ENCODE measurements at places on chromosomes 13 and 19.

GRCh38 chr19:3821156-3821555, 35.0 kb upstream of the MATK start:
- DNase-seq, result no peak

DNA sequence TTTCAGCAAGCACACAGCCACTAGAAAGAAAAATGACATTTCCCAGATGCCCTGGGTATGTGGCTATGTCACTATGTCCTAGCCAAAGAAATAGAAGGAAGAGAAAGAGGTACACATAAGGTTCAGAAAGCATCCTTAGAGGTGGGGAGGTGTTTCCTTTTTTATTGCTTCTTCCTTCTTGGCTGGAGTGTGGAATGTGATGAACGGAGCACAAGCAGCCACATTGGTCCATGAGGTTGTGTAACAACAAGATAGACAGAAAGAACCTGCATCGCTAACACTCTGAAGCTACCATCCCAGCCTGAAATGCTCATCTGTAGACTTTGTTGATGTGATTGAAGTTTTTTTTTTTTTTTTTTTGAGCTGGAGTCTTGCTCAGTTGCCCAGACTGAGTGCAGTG, 6.7 kb downstream of the SLC25A23 start:
- DNase-seq, result no peak

DNA sequence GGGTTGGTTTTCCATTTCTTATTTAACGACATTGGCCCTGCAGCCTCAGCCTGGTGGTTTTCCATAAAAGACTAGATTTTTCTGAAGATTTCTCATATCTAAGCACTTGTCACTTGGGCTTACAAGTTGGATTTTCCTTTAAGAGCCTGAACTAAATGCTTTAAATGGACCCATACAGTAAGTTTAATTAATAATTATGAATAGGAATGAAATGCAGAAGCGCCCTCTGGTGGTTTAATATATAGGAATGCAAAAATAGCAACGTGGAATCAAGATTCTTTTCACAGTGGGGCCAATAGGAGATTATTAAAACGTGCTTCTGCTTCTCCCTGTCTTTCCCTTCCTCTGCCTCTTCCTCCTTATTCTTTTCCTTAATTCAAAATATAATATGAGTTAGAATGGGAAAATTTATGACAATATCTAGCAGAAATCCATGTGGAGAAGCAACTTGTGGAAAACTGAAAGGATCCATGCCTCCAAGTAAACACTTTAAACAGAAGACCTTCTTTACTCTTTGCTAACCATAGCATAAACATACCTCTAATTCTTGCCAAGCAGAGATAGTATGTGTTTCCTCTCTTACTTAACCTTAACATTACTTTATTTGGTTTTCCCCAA, 324.0 kb downstream of the GPC5 start:
- DNase-seq, result no peak

DNA sequence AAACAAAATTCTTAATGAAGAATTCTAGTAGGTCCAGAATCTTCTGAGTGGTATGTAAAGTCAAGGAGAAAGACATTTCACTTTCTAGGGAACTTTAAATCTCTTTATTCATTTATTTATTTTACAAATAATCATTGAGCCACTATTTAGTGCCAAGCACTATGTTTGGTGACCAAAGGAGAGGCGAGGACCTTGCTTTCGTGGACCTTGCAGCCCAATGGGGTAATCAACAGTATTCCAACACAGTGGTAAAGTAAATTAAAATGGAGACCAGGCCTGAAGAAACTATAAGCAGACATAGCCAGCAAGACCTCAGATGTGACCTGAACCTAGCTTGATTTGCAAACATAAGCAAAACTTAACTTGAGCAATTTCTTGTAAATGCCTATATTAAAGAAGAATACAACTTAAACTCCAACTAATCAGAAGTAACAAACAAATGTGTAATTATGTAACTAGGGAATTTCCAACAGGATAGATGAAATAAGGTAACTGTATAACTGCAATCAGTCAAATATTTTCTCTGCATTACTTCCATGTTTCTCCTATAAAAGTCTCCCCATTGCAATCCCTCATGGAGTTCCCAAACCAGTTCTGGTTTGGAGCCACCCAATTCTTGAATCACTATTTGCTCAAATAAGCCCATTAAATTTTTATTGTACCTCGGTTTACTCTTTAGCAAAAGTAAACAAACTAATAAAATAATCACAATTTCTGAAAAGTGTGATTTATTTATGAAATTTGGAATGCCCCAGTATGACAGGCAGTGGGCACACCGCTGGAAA, 67.6 kb downstream of the MBNL2 start:
- no peak for DNase-seq

DNA sequence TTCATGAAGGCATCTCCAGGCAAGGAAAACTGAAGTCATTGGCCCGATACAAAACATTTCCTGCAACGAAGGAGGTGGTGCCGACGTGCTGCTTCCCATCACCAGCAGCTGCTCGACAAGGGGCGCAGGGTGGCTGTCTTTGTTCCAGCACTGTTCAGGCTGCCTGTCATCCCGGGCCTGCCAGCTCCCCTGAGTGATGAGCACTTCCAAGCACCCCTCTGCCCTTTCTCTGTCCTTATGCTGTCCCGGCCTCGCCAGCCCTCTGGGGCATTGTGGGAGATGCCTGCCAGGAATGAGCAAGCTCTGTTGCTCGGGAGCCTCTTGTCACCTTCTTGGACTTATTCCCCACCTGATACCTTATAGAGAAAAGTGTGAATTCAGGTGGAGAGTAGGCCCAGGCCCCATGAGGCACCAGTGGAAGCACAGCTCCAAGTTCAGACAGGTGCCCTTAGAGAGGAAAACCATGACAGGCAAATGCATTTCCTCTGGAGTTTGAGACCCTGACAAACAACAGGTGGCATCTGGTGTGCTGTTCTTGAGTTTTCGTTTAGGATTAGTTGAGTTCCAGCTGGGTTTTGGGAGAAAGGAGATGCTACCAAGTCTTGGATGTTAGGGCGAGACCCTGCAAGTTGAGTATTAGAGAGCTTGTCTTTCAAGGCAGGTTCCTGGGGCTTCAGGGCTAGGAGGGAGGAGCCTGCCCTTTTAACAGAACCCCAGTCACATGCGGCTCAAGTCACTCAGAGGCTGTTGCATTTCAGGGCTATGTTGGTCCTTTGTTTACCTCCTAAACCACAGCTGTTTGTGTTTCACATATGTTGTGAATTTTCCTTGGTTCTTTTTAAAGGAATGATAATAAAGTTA, 21.4 kb downstream of the BBC3 start:
- no peak for DNase-seq

GRCh38 chr19:18429717-18430416, 8.1 kb downstream of the ISYNA1 start:
- no peak for DNase-seq

DNA sequence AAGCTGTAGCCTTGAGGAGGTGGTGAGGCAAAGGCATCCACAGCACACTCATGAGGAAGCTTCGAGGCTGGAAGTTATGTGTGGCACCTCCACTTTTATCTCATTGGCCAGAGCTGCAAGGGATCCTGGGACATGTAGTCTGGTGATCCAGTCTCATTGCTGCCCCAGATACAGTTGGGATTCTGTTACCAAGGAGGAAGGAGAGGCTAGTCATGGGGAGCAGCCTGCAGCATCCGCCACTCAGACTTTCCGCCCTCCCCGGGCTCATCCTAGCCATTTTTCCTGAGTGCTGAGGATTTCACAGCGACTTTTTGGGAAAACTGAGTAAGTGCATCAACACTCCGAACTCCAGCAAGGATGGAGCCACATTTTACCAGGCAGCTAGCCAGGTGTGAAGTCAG, 74.4 kb downstream of the DPF1 start:
- DNase-seq, result no peak

DNA sequence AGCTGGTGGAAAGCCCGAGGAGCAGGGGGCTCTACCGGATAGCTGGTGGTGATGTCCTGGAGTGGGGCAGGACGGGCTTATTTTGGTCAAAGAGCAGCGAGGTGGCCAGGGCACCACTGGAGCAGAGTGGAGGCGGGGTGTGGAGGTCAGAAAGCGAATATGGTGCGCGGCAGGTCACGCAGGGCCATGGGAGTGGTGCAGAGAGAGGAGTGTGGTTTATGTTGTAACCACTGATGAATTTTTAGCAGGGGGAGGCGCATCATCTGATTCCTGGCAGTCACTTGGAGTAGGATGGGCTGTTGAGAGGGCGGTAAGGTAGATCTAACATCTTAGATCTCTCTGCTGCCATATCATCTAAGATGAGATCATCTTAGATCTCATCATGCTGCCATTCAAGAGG, 1.4 kb upstream of the ZNF414 start:
- no peak for DNase-seq

- no peak for DNase-seq
Measured at GRCh38 chr19:55354698-55355212, at the start of gene COX6B2. TSS of gene COX6B2 (minus strand) at chr19:55354719. CDS start at chr19:55354521, 198 bp downstream.

- no peak for DNase-seq
Measured at GRCh38 chr13:97573011-97573410, 139.0 kb downstream of the RAP2A start.

- DNase-seq, result no peak
Measured at GRCh38 chr13:31686670-31687425, 52.5 kb upstream of the RXFP2 start.

GRCh38 chr13:24223341-24224231, 63.1 kb downstream of the SPATA13 start:
- DNase-seq, result no peak
